Foreskin keratinocyte (primary cell): ENCODE measurements at places on chromosomes 3 and 15.

DNA sequence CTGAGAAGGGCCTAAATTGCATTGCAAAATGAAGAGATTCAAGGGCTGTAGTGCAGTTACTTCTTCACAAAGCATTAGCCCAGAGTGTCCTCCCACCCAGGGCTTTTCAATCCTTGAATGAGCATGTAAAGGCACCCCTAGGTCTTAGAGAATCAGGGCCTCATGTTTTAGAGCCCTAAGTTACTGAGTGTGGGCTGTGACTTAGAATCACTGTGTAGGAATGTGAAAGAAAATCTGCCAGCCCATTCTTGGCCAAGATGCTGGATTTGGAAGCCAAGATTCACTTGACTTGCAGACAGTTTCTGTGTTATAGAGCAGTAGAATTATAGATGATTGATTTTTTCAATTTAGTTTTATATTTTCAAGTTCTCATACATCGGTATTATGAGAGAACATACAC is 153.2 kb downstream of the MYRIP start:
- DNase-seq: no peak

DNA sequence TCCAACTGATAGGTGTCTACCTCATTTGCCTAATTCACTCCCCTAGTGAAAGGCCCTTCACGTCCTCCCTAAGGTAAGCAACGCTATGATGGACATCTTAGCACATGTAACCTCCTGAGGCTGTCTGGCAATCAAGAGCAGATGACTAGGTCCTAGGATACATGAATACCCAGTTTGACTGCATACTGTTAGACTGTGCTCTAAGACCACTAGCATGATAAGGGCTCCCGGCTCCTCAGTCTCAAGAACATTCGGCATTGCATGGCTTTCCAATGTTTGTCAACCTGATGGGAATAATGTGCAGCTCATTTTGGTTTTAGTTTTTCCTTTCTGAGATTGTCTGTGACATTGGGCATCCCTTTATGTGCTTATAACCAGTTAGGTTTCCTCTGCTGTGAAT is 152.1 kb downstream of the UACA start:
- no peak for DNase-seq

- no peak for DNase-seq
These were observed 58.1 kb upstream of the TJP1 start for GRCh38 chr15:29880341-29880740.

- DNase-seq: peak; percentile 89
These were observed 51.9 kb downstream of the EPHB1 start for GRCh38 chr3:134846911-134847317.

DNA sequence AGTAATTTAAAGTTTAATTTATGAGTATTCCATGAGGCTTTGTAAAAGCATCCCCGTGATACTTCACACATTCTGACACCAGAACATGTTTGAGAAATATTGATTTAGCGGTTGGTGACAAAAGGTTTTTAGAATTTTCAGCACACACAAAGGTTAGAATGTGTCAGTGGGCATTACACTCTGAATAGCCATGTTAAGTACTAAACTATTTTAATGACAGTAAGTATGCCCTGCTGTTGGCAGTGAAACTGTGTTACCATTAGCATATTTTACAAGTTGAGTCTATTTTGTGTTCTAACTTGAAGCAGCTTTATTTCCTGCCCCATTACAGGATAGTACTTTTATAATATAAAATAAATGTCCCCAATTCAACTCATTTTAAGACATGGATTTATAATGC is 66.5 kb downstream of the ADAMTSL3 start:
- DNase-seq: no peak

- DNase-seq: no peak
These were observed 68.7 kb downstream of the SMAD6 start for GRCh38 chr15:66770518-66771350.

DNA sequence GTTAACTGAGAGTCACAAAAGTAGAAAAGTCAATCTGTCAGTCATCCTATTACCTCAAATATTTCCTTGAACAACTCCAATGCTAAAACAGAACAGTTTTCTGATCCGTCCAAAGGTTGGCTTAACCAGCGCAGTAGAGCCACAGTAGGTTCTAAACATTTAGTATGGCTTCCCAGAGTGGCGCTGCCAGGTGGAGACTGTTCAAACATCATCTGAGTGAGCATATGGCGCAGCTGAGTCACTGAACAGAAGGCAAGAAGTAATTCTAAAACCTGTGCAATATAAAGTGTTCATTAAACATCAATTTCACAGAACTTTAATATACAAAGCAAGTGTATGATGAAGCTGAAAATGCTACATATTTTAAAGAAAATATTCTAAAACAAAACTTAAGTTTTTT is 19.9 kb downstream of the CIP2A start:
- DNase-seq: no peak

- peak; percentile 20 for DNase-seq
These were observed 140.4 kb downstream of the SLC9A9 start for GRCh38 chr3:143707848-143708247.

GRCh38 chr15:100588638-100589242 is 13.2 kb downstream of the LINS1 start:
- peak; percentile 16 for DNase-seq

- DNase-seq: no peak
These were observed 34.4 kb upstream of the MEIS2 start for GRCh38 chr15:37134699-37135131.

GRCh38 chr15:85762039-85762755 is 32.5 kb downstream of the KLHL25 start:
- no peak for DNase-seq

DNA sequence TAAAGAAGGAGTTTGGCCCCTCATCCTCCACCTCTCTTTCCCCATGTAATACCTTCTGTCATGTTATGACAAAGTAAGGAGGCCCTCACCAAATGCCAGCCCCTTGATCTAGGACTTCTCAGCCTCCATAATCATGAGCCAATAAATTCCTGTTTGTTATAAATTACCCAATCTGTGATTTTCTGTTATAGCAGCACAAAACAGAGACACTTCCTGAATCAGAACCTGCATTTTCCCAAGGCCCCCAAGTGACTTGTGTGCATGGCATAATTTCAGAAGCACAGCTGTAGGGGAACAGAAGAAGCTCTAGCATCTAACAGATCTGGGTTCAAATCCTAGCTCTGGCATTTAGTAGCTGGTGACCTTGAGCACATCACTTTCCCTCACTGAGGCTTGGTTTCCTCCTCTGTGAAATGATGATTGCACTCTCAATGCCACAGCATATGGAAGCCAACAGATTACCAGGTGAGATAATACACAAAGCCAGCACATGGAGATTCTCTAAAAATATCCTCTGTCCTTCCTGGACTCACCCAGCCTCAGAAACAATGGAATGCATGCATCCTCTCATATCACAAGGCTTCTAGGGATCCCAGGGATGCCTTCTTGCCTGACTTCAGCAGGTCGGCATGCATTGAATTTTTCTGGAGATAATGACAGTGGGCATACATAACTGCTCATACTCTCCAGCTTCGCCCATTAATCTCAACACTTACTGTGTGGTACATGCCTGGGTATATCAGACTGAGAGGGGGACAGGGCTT is 26.3 kb downstream of the TLNRD1 start:
- no peak for DNase-seq

- DNase-seq: peak; percentile 6
These were observed 83.6 kb upstream of the TSEN2 start for GRCh38 chr3:12400616-12401194.

- DNase-seq: no peak
These were observed 10.6 kb downstream of the ANKUB1 start for GRCh38 chr3:149781741-149782140.

DNA sequence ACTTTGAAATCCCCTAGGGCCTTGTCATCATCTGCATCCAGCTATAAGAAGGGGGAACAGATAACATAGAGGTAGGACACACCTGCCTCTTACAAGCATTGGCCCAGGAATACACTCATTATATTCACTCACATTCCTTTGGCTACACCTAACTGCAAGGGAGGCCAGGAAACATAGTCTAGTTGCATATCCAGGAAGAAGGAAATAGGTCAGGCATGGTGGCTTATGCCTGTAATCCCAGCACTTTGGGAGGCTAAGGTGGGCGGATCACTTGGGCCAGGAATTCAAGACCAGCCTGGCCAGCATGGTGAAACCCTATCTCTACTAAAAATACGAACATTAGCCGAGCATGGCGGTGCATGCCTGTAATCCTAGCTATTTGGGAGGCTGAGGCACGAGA is 48.8 kb downstream of the GTPBP8 start:
- no peak for DNase-seq

- DNase-seq: no peak
These were observed 52.1 kb downstream of the TFG start for GRCh38 chr3:100761211-100761942.

DNA sequence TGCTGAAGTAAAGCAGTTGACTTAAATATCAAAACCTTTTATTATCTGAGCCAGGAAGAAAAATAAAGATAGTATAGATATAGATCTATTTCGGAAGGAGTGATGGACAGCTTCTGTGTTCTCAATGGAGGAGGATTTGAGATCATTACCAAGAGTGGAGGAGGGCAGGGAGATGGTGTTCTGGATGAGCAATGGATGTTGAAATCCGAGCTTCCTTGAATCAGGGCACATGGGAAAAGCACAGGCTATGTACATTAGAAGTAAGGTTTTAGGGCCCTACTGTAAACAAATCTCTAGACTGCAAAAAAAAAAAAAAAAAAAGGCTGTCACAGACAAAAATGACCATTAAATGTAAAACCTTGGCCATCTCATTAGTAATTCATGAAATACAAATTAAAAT is 43.2 kb downstream of the GTPBP8 start:
- no peak for DNase-seq

GRCh38 chr15:64841344-64842095 is at the start of gene PLEKHO2:
TSS of gene PLEKHO2 (plus strand) at chr15:64841915. CDS start at chr15:64842017, 102 bp downstream.
- peak; percentile 77 for DNase-seq

DNA sequence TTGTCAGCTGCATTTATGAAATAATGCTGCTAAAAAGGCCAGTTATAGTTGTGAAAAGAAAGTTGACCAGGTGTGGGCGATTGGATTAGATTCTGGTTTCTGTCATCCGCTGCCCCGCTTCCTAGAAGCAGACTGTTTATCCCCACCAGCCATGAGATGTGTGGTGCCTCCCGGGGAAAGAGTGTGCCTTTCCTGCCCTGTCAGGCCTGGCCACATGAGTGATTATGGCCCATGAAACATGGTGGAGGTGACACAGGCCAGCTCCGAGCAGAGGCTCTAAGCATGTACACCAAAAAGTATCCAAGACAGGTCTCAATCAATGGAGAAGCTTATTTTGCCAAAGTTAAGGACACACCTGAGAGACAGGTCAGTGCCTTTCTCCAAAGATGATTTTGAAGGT is 85.4 kb upstream of the ABHD2 start:
- DNase-seq: no peak

DNA sequence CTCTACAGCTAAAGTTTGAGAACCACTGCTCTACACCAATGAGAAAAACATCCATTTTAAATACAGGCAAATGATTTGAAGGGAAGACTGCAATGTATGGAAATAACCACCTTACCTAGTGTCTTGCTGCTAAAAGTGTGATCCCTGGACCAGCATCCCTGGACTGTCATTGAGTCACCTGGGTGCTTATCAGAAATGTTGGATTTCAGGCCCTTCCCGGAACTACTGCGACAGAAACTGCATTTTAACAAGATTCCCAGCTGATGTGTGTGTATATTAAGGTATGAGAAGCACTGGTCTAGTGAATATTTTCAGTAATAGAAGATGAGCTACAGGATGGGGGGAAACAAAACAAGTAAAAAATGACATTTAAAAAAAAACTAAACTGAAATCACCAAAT is 324.1 kb downstream of the MECOM start:
- no peak for DNase-seq
